Cerebellar cortex (tissue), 1 donor: ENCODE measurements at places on chromosomes 12 and 14.

DNA sequence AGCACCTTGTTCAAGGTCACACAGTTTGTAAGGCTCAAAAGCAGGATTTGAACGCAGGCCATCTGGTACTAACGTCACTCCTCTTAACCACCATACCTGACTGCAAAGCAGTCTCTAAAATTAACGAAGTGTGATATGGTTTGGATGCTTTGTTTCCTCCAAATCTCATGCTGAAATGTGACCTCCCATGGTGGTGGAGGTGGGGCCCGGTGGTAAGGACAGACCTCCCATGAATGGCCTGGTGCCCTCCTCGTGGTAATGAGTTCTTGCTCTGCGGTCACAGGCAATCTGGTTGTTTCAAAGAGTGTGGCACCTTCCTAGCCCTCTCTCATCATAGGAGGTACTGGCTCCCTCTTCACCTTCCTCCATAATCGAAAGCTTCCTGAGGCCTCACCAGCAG, 102.2 kb upstream of the BCL2L14 start:
- DNase-seq: no peak

GRCh38 chr12:7995266-7995963, 37.1 kb upstream of the FOXJ2 start:
- DNase-seq: peak; percentile 88

DNA sequence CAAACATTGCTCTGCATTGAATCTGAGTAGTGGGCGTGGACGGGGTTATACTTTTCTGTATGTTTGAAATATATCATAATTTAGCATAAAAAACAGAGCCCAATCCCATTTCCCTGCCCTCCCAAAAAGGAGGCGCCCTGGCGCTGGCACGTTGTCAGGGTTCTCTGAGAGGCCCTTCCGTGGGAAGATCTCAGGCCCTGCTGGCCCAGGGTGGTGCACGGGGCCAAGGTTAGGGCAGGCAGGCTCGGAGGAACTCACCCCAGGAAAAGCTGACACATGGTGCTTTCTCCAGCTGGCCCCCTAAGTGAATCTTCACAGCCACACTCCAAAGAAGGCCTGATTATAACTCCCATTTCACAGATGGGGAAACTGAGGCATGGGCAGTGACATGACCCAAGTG, 17.2 kb downstream of the DIO3 start:
- DNase-seq: no peak

DNA sequence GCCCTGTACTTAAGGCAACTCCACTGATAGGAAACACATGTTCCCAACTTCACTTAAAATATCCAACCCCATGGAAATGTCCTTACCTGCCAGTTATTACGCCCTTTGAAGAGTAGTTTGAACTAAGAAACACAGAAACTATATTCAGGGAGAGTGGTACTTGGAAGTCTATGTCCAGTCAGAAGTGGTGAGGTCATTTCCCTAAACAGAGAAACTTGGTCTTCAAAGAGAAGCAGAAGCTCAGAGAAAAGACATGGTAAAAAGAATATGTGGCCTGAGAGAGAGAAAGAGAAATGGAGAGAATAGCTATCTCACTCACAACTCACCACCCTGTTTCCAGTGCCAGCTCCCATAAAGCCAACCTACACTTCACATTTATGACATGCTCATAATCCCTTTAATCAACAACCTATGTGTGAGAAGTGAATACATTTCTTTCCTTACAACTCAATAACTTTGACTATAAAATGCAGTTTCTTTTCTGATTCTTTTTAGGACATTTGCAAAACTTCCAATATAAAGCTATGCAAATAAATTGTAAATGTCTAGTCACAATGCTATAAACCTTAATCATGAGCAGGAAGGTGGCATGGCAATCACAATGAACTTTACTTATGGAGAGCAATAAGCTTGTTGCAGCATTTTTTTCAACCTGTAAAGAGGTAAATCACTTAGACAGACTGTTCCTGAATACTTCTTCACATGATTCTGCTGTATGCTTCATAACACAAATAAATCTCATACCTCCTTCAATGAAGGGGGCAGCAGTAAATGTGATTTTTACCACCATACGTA, 67.1 kb downstream of the CPNE8 start:
- DNase-seq: no peak

- no peak for DNase-seq
Observed at GRCh38 chr12:48420039-48420775, 52.2 kb upstream of the ANP32D start.

DNA sequence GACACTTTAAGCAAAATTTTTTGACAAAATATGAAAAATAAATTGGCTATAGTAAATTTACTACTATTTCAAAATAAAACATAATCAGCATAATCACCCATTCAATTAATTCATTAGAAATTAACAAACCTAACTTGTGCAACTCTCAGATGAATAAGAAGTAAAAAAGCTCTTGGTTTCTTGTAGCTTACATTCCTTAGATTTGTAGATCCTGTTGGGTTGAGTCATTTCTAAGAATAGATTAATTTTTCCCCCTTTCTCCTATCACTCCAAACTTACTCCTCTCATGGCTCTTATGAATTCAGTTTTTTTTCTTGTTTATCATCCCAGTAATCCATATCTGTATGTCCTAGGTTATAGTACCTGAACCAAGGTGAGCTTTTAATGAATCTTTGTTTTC, 230.9 kb upstream of the LRIG3 start:
- no peak for DNase-seq

DNA sequence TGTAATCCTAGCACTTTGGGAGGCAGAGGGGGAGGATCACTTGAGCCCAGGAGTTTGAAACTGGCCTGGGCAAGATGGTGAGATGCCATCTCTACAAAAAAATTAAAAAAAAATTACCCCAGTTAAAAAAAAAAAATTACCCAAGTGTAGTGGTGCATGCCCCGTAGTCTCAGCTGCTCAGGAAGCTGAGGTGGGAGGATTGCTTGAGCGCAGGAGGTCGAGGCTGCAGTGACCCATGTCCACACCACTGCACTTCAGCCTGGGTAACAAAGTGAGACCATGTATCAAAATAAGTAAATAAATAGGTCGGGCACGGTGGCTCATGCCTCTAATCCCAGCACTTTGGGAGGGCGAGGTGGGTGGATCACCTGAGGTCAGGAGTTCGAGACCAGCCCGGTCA, 128.8 kb downstream of the VRK1 start:
- DNase-seq: no peak

DNA sequence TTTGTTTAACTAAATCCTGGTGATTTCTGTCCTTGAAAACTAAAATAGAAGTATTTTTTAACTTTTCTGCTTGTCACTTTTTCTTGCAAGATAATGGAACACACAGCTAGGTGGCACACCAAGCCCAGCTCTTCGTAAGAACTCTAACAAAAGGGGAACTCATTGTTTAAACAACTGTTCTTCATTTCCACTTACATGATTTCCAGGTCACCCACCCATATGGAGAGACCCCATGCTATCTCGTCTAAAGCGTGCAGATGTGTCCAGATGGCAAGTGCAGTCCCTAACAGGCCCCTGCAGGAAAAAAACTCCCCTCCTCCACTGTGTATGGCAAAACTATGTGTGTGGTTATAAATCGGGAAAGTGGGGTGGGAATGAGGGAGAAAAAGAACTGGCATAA, 43.3 kb upstream of the NT5DC3 start:
- DNase-seq: peak; percentile 44

- no peak for DNase-seq
Observed at GRCh38 chr12:71958993-71959578, 20.4 kb downstream of the TPH2 start.

DNA sequence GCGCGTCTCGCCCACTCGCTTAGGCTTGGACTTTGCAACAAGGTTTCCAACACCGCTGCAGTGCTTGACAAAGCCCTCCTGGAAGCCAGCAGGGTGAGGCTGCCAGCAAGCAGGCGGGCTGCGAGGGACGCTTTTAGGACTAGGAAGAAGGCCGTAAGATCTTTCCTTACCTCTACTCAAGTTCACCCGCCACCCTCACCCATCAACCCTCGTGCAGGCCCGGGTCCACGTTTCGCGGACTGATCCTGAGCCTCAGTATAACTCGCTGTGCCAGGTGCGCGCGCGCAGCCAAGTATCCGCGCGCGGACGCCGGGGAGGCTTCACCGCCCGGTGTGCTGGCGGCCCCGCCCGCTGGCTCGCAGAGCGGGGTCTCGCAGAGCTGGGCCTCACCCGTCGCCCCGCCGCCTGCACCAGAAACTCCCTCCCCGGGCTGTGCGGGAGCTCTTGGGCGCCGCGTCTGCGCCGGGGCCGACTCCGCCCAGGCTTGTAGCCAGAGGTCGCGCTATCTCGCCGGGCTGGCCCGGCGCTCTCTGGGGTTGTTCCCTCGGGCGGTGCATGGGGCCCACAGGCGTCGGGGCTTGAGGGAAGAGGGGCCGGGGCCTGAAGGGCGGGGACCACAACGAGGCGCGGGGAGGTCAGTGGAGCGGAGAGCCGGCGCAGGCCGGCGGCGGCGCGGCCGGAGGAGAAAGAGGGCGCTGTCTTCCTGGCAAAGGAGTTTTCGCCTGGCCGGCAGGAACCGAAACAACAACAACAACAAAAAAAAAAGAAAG, 7.6 kb upstream of the SIX1 start:
- DNase-seq: no peak

GRCh38 chr14:68976160-68977067, 2.7 kb downstream of the ACTN1 start:
- peak; percentile 68 for DNase-seq

- no peak for DNase-seq
Observed at GRCh38 chr14:99645545-99646505, 896 bp downstream of the HHIPL1 start.
